ENCODE measurements at places on chromosomes 7 and 10.

DNA sequence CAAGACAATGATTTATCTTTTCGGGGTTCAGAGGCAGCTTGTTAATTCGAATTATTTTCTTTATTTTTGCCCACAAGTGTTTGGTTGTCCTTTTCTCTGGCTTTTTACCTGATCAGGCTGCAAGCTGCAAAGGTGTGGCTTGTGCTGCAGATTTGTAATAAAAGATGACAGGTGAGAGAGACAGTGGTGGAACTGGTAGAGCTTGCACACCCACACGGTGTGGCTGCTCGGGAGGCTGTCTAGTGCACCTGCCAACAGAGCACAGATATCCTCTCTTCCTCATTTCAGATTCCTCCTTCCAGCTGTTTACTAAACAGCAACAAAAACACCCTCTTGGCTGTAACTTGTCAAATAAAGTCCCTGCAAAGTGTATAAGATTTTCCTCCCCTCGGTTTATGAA, 9.2 kb downstream of the GJD4 start:
- no peak for DNase-seq

DNA sequence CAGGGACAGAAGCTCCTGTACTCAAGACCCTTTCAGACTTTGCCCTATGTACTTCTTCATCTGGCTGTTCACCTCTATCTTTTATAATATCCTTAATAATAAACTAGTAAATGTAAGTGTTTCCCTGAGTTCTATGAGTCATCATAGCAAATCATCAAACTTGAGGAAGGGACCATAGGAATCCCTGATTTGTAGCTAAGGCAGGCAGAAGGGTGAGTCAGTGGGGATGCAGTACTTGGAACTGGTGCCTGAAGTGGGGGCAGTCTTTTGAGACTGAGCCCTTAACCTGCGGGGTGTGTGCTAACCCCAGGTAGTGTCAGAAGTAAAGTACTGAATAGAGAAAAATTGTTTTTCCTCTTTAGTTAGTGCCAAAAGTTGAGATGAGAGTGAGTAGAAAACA, 6.2 kb upstream of the TMEM243 start:
- DNase-seq: no peak

DNA sequence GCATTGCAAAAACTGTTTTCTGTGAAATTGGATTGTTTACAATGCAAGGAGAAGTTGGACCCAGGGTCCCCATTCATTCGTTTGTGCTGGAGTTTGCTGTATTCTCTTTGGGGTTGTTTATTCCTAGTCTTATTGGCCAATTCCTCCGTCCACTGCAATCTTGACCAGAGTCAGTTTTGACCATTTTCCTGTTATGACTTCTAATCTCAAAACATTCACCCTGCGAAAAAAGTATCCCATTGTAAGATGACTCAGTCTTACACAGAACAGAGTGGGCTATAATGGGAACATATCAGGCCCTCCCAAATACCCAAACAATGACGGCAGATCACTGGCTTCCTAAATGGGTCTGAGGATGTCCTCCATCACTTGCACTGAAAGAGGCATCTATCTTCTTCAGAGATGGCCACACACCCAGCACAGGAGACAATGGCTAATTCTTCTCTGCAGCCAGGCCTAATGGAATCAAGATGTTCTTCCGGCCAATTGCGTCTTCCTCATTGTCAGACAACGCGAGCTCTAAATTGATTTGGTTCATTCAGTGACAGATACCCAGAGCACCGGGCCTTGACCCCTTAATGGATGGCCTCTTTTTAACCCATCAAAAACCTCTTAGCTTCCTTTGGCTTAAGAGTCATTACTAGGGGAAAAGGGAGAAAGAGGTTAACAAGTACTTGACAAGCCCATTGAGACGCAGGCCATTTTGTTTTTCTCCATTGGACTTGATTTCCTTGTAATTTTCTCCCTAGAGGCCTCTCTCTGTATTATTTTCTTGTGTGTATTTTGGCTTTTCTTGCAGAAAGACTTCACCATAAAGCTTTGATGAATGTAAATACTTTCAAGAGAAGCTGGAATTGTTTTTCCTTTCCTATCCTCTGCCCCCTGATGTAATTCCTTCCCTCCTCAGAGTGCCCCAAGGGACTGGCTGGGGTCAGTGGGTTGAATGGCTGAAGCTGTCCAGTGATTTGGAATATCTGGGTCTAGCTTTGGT, 129.6 kb downstream of the PRPF18 start:
- peak; percentile 74 for DNase-seq

- DNase-seq: no peak
Measured at GRCh38 chr10:114077815-114078219, 34.2 kb downstream of the ADRB1 start.

DNA sequence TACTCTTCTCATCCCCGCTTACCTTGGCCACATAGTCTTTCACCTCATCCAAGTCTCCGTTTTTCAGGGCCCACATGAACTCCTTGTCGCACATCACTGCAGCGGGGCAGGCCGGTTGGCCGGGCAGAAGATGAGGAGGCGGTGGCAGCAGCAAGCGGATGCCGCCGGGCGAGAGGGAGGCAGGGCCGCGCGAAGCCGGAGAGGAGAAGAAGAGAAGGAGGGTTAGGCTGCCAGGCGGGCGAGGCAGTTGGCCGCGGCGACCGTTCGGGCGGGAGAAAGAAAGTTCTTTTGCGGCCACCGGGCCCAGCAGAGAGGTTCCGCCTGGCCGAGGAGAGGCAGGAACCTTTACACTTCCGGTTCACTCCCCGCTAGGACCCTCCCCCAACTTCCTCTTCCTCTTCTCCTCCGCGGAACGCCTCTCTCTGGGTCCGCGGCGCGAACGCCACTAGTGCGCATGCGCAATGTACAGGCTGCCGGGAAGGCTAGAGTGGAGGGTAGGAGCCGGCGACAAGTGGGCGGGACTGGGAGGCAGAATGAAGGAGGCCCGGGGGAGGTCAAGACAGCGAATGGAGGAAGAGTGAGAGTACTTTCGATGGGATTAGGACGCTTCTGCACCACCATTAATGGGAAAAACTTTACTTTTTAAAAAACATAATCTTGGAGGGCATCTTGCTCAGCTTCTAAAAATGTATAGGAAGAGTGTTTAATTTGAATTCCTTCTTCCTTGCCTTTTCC, at the start of gene MTPN:
Gene MTPN (minus strand): TSS at position 353 of the 735 bp plus-strand sequence. CDS start 259 bp downstream, at position 94.
- DNase-seq: peak; percentile 98

- no peak for DNase-seq
Measured at GRCh38 chr7:118202061-118202460, 18.1 kb downstream of the LSM8 start.

DNA sequence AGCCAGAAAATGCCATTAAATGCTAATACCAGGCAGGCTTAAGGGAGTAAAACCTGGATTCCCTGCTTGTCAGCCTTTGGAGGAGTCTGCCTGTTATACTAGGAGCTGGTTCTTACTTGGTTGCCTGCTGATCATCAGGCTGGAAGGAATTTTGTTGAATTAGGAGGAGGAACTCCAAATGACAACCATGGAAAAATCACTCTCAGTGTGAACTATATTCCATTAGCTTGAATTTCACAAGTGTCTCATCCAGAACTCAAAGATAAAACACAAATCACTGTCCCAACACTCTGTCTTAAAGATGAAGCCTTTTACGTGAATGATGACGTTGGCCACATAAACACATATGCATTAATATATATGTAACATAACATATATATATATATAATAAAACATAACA, 238.9 kb upstream of the PLXDC2 start:
- no peak for DNase-seq

GRCh38 chr7:54678763-54679489, 80.1 kb downstream of the SEC61G start:
- no peak for DNase-seq

GRCh38 chr7:131321656-131322055, 6.0 kb upstream of the MKLN1 start:
- no peak for DNase-seq

- no peak for DNase-seq
Measured at GRCh38 chr7:21355406-21355874, 72.4 kb upstream of the SP4 start.

DNA sequence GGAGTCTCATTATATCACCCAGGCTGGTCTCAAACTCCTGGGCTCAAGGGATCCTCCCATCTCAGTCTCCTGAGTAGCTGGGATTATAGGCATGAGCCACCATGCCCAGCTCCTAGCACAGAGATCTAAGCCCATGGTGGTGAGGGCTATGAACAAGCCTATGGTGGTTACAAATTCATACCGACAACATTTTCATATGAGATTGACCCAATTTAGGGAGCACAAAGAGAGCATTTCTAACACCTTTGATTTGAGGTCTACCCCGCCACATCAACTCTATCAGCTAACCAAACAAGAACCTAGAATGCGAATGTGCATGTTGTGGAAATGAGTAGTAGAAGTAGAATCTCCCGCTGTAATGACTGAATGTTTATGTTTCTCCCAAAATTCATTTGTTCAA, 14.2 kb upstream of the PRF1 start:
- DNase-seq: no peak

DNA sequence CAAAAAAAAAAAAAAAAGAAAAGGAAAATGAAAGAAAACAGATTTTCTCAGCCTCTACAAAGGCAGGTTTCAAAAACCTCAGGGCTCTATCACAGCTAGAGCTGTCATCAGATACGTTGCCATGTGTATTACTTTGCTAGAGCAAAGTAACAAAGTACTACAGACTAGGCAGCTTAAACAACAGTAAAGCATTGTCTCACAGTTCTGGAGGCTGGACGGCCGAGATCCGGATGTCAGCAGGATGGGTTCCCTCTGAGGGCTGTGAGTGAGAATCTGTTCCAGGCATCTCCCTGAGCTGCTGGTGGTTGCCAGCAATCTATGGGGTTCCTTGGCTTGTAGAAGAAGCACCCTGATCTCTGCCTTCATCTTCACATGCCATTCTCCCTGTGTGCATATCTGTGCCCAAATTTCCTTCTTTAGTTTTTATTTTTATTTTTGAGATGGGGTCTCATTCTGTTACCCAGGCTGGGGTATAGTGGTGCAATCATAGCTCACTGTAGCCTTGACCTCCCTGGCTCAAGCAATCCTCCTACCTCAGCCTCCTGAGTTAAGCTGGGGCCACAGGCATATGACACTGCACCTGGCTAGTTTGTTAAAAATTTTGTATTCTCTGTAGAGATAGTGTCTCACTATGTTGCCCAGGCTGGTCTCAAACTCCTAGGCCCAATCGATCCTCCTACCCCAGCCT, 48.9 kb upstream of the KDM7A start:
- peak; percentile 78 for DNase-seq

- no peak for DNase-seq
Measured at GRCh38 chr10:124829447-124830115, 28.0 kb downstream of the ABRAXAS2 start.

GRCh38 chr10:72426986-72427385, 72.3 kb upstream of the DNAJB12 start:
- peak; percentile 18 for DNase-seq

DNA sequence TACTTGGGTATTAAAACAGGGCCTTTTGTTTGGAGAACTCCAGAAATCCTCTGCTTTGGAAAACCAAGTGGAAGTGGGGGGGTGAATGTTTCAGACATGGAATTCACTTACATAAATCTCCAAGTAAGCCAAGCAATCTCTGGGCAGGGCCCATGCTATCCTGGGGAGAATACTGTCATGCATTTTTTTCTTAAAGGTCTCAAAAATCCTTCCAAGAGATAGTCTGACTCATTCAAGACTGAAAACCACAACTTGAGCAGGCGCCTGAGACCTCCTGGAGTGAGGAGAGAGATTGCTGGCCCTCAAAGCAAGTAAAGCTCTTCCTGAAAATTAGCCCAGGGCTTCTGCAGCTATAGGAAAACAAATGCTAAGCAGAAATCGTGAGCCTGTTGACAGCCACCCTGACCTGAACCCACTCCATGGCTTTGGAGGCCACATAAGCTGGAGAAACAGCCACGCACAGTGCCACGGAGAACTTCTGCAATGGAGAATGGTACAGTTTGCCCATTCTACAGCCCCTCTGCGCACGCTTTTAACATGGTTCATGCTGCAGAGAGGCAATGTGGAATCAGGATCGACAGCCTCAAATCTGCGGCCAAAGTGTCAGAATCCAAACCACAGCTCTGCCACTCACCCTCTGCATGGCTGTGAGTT, 203.1 kb upstream of the AUTS2 start:
- DNase-seq: no peak

- DNase-seq: no peak
Measured at GRCh38 chr7:100107890-100108289, 6.4 kb downstream of the AP4M1 start.

- no peak for DNase-seq
Measured at GRCh38 chr10:28592953-28593352, 60.0 kb downstream of the WAC start.

GRCh38 chr7:123499211-123499970, 35.0 kb downstream of the IQUB start:
- DNase-seq: no peak

GRCh38 chr10:54666192-54666591, 134.8 kb downstream of the PCDH15 start:
- DNase-seq: no peak

GRCh38 chr7:8105449-8106095, 137.0 kb downstream of the GLCCI1 start:
- DNase-seq: no peak

- no peak for DNase-seq
Measured at GRCh38 chr10:113992471-113993011, 51.1 kb upstream of the ADRB1 start.

DNA sequence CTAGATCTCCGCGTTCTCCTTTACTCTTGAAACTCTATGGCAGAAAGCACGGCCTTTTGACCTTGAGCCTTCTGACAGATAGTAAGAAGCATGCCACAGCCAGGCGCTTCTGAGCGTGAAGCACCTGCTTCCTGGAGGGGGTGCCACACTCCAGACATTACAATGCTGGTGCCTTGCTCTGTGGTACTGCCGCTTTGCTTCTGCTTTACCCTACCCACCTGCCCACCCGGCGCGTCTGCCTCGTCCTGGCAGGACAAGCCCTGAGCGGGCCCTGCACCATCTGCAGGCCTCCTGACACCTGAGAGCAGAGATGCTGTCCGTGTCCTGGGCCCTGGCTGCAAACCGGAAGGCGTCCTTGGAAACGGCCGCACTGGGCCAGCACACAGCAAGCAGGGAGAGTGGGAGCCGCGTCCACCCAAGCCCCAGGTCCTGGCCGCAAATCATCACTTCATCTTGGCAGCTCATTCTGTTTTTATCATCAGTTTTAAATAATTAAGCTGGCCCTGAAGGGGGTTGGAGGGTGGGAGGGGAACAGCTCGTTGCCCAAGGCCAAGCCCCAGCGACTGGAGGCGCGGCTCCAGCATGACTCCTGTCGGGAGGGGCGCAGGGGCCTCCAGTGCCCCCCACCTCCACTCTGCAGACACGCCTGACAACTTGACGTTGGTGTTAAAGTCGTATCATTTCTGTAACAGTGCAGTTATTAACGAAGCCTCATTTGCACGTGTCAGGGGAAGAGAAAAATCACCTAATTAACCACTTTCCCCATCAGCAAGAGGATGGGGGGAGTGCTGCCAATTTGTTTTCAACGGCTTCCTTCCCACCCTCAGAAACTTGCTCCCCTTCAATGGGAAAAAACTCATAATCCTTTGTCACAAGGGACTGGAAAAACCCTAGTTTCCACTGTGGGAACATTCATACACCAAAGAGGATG, 132.2 kb downstream of the MAD1L1 start:
- no peak for DNase-seq

DNA sequence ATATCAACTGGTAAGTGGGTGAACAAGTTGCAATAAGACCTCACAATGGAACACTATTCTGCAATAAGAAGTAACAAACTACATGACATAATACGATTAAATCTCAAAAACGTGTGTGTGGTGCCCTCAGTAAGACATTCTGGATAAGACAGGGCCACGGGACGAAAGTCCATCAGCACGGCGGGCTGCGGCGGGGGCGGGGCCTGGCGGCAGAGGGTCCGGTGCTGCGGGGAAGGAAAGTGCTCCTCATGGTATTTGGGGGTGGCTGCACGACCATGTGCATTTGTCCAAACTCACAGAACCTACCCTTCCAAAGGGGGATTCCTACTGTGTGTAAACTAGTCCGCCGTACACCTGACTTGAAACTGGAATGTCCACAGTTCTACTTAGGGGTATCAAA, 341.8 kb downstream of the TCERG1L start:
- no peak for DNase-seq

All from pons (tissue), 1 donor.